ENCODE measurements at places on chromosomes 1 and 21. TPM values are rescaled to one million over a fixed set of nuclear protein-coding genes. Genes with fewer than 3 reads are reported as not detected.

DNA sequence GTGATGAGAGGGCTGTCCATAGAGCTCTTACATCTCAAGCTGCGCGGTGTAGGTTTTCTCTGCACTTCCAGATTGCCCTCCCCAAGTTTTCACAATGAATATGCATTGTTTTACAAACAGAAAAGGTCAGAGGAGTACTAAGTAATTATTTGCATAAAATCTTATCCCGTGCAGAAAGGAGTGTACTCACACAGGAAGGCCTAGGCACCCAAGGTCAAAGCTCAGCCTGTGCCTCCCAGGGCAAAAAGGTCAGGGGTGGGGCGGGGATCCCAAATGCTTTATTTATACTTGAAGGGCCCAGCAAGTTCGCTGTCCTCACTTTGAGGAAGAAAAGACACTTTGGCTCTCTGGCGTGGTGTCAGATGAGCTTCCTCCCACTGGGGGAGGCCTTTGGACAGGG, 10.3 kb upstream of the KCNE1 start:
- no peaks in the 10 kb centered on the region for H3K27me3 ChIP-seq
- H3K27ac ChIP-seq, result no peak overlapping the region
- H3K4me1 ChIP-seq, result peaks cover 2% of the 10 kb centered on the region

DNA sequence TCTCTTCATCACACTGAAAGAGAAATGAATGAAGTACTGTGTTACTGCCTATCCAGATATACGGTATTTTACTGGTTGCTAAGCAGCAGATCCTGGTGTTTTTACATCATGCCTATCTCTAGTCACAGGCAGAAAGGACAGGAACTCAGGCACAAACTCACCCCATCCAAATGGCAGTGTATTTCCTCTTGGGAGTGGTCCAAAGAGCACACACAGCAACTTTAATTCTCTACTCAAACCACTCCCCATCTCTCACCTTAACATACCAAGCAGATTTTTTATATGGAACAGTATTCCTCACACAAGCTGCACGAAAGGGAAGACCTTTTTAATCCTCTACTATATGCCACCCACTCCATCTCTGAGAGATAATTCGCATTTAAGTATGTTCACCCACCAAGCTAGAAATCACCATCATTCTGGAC, 27.3 kb downstream of the EIF4G3 start:
- peak overlapping the region; percentile 5 for H3K27ac ChIP-seq
- DNase-seq, result no peak
- peaks cover 3% of the 10 kb centered on the region for H3K4me1 ChIP-seq
- no peak overlapping the region for H3K4me3 ChIP-seq
- H3K27me3 ChIP-seq, result no peaks in the 10 kb centered on the region

The NR5A2 gene
- not detected for total RNA-seq

The CFH gene
- 0.21 TPM for total RNA-seq

The FNDC10 gene
- total RNA-seq, result 3.7 TPM

DNA sequence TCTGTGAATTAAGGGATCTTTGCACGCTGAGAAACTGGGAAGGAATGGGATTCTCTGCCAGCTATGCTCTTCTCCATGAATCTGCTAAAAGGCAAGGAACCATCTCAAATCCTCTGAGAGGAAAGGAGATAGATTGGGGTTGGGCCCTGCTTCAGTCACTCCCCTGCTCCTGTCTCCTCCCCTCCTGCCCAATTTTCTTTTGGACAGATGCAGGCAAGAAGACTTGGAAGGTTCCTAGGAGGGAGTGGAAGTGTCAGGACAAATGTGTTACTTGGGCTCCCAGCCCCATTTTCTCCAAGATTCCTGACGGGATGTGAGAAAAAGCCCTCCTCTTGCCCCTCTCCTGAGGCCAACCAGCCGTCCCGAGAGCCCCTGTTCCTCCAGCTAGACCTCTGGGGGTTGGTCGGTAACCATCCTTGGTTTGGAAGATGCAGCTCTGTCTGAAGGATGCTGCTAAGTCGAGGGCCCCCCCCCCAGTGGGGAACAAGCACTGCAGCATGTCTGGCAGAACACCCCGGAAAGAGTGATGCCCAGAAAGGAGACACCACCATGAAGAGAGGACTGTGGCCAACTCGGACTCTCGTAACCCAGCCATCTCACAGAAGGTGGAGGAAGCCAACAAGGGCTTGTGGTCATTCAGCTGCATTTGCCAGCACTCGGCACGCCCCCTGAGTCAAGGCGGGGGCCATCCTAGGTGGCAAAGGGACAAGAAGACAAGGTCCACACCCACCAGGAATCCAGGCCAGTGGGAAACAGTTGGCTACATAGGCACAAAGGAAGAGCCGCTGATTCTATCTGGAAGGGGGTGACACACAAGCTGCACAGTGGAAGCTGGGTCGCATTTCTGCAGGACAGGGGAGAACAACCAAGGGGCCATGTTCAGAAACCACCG, 43.7 kb downstream of the CDK18 start:
- no peak overlapping the region for H3K27ac ChIP-seq
- H3K36me3 ChIP-seq, result no peaks in the 10 kb centered on the region
- peaks cover 83% of the 10 kb centered on the region for H3K27me3 ChIP-seq
- no peak for DNase-seq
- H3K4me3 ChIP-seq, result no peak overlapping the region
- peaks cover 8% of the 10 kb centered on the region for H3K4me1 ChIP-seq

- peaks cover 10% of the 10 kb centered on the region for H3K27me3 ChIP-seq
- H3K27ac ChIP-seq, result no peak overlapping the region
- no peaks in the 10 kb centered on the region for H3K4me1 ChIP-seq
- no peak for DNase-seq
- no peaks in the 10 kb centered on the region for H3K36me3 ChIP-seq
- H3K4me3 ChIP-seq, result no peak overlapping the region
Measured at GRCh38 chr1:8040586-8040985, 14.5 kb upstream of the ERRFI1 start.

The ECM1 gene
- 1.5 TPM for total RNA-seq

The S100B gene
- 73.4 TPM for total RNA-seq

The CYB561D1 gene
- total RNA-seq, result 33.6 TPM

Measured in naive thymus-derived CD8-positive, alpha-beta T cell (primary cell).